ENCODE measurements at places on chromosomes 12 and 14.

DNA sequence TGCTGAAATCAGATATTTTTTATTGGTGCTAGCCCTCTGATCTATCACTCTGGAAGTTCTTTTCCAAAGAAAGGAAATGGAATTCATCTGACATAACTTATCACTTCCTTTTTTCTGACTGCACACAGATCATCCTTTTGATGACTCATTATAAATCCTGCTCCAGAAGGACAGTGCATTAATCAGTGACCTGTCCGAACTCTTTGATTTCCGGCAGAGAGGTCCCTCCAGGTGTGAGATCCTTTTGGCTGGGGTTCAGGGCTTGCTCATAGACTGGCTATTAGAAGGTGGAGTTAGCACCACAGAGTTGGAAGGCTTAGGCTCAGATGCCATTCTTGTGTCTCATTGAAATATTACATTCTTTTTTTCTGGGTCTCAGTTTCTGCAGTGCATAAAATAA lies 328.2 kb downstream of the ZFP36L1 start:
- no peak for DNase-seq

DNA sequence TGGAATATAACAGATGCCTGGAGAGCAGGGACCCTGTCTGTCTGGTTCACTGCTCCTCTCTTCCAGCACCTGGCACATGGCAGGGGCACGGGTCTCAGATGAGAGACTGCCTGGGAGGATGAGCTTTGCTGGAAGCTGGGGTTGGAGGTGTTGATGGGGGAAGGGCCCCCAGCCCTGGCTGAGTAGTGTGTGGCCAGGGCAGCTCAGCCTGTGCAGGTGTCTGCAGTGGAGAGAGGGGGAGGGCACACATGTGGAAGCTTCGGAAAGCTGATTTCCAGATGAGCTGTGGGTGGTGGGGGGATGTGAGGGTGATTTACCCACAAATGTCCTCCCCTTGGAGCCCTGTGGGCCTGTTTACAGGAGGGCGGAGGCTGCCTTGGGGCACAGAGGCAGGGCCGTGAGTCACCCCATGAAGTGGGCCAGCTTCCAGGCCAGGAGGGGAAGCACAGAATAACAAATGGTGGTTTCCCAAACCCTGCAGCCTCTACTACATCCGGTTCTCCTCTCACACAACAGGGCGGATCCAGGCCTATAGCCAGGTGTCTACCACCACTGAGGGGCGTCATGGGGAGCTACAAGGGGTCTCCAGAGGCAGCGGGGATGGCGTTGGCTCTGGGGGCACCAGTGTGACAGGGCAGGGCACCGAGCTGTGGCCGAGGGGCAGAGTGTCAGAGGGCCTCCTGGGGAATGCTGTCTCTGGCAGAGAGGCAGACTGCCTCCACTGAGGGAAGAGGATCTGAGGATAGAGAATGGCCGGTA lies 11.0 kb downstream of the KRT7 start:
- peak; percentile 78 for DNase-seq

- no peak for DNase-seq
Measured at GRCh38 chr12:4909734-4910501, at the start of gene KCNA1. TSS of gene KCNA1 (plus strand) at chr12:4909905. CDS start at chr12:4911379, 1,474 bp downstream.

DNA sequence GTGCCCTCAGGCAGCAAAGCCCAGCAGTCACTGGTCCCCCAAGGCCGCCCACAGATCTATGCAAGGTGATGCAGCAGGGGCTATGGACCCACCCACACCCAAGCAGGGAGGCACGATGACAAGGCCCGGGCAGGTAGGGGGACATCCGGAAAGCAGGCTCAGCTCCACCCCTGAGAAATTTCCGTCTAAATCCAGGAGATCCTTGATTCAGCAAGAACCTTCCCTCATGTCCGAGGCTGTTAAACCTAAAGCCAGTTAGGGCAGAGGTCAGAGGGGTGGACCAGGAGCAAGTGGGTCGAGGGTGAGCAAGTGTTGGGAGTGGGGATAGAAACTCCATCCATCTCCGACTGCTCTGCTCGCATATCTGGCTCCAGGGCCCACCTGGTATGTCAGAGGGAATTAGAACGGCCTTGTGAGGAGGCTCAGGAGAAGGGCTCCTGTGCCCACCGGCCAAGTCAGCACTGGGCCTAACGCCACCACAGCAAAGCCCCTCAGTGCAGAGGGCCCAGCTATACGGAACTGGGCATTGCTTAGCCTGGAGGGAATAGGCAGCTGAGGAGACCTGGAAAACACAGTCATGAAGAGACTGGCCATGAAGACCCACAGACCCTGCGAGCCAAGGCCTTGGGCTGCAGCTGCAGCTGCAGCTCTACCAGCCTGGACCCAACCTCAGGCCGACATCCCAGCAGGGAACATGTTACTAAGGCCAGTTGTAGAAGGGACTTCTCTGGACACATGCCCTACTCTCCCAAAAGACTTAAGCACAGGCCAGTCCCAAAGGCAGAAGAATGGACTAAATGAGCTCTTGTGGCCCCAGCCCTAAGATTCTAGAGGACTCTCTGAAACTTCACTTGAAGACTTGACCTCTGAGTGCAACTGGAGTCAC lies 34.3 kb downstream of the DAD1 start:
- DNase-seq: no peak

DNA sequence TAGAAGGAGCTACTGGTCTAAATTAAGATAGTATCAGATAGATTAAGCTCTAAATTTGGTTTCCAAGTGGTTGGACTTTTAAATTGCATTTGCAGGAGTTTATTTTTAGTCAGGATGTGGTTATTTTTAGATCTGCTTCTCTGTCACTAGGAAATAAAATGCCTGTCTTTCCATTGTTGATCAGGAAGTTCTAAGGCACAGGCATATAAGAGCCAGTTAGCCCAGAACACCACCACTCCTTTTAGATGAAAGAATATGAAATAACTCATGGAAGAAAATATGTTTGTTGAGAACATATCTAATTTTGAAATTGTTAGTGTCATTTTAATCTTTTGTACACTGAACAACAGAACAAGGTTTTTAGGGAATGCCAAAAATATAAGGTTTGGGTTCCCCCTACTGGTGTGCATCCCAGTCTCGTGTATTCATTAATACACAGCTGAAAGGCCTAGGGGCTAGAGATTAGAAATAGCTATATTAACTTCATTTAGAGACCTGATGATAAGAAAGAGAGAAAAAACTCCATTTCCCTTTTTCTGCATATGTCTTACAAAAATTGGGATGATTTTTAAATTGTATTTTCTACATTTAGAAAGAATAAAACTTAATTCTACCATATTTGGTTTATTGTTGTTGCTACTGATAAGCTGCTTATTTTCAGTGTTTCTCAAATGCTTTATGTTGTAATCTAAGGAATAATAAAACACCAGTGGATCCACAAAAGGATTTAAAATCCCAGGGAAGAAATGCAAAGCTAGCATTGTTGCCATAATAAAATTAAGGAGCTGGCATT lies 67.2 kb downstream of the RIC8B start:
- DNase-seq: no peak

Measured in stimulated activated naive B cell treated with anti-CD40 and anti-IgM and Interleukin-4, amounts not matched to agents 10 μg/mL and 1 μg/mL and 100 μg/mL, for 72 hours (primary cell).